Kidney tubule cell (primary cell): ENCODE measurements at places on chromosomes 1 and 21.
A peak's percentile ranks its signal among the peaks of the same experiment; 100 is the strongest.

DNA sequence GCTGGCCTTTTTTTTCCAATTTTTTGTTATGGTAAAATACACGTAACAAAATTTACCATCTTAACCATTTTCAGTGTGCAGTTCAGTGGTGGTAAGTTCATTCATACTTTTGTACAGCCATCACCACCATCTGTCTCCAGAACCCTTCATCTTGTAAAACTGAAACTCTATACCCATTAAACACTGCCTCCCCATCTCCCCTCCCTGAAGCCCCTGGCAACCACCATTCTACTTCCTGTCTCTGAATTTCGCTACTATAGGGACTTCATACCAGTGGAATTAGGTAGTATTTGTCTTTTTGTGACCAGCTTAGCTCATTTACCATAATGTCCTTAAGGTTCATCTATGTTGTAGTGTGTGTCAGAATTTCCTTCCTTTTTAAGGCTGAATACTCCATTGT is 8.7 kb downstream of the PKNOX1 start:
- no peak for DNase-seq

DNA sequence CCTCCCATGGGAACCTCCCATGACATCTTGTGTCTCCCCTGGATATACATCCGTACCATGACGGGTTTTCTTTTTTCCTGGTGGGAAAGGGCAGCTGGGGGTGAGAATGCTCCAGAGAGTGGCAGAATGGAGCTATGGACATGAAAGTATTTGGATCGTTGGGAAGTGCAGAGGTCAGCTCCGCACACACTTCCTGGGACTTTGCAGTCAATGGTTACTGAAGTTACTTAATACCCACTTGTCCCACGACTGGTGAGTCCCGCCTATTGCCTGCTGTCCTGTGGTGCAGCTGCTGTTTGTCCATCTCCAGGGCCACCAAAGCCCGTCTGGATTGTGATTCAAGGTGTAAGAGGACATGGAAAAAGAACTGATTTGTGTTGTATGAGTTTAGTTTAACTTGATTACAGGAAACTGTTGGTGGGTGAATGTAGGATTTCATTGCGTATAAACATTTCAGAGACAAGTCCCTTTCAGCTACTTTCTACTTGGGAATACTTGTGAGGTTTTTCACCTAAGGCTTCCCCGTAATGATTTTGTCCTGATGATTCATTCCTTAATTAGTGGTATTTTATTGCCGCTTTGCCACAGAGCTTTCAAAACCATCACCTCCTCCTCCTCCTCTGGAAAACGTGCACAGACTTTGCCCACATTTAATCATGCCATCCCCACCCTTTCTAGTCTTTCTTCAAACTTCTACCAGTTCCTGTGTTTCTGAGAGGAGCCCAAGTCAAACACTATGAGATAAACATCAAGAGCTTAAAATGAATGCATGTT is 308.8 kb downstream of the KIF26B start:
- no peak for DNase-seq

- DNase-seq, result peak; percentile 24
These were observed 57.6 kb upstream of the GNG12 start for GRCh38 chr1:67890857-67891256.

- no peak for DNase-seq
These were observed 28.8 kb downstream of the PLEKHO1 start for GRCh38 chr1:150178548-150178947.

- DNase-seq, result no peak
These were observed 14.1 kb downstream of the INTS3 start for GRCh38 chr1:153741986-153742385.

DNA sequence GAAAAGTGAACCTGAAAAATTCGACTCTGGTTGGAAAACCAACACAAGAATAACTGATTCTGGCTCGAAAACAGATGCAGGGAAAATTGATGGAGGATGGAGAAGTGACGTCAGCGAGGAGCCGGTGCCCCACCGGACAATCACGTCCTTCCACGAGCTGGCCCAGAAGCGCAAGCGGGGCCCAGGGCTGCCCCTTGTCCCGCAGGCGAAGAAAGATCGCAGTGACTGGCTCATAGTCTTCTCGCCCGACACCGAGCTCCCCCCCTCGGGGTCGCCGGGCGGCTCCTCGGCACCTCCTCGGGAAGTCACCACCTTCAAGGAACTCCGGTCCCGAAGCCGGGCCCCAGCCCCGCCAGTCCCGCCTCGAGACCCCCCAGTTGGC is 1.9 kb downstream of the RUSC1 start:
- peak; percentile 37 for DNase-seq

DNA sequence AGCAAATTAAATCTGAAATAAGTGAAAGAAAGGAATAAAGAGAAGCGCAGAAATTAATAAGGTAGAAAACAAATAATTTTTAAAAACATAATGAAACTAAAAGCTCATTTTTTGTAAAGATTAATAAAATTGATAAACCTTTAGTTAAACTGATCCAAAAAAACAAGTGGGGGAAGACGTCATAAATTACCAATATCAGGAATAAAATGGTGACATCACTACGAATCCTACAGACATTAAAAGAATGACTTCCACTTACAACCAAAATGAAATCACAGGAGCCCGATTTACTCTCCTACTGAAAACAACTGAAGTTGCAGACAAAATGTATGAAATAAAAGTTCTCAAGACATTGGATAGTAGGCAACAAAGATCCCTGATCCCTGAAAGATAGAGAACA is 68.1 kb upstream of the IFFO2 start:
- no peak for DNase-seq

DNA sequence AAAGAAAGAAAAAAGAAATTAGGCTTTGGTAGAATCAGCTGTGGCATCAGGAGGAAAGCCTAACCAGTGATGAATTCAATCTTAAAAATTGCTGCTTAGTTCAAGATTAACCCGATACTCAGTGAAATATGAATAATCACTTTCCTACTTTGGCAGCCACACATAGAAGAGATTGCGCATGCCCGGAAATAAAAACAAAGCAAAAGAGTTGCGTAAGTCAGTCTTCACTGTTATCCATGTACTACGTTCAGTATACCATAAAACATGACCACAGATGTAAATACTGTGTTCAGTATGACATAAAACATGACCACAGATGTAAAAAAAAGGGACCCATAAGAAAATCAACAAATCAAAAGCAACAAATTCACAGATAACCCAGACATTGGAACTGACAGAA is 19.2 kb downstream of the CD1D start:
- no peak for DNase-seq

DNA sequence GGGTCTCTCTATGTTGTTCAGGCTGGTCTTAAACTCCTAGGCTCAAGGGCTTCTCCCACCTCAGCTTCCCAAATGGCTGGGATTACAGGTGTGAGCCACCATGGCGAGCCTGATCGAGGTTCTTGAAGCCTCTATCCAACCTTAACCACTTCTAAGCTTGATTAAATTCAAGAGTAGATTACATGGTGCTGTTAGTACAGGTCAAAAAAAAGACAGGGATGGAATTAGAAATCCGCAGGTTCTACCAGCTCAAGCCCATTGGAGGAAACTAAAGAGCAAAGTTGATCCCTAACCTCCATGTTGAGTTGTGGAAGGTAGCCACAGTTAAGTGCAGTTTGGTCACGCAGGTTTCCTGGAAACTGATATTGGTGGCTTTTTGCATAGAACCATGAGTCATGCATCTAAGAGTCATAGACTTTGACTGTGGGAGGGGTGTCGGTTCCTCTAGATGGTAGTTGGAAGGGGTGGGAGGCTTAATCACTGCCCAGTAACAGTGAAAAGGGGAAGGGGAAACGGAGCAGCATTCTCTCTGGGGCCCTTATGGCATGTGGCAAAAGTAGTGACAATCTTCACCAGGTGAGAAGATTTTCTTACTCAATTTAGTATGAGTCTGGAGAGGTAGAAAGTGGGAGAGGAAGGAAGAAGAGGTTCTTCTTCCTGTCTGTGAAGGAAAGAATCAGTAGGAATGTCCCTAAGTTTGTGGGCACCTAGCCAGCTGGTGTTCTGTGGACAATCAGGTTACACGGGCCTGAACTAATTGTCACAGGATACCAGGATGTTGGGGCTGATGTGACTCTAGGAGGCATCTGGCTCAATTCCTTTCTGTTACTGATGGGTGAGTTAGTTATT is 7.0 kb downstream of the CD53 start:
- peak; percentile 55 for DNase-seq

- no peak for DNase-seq
These were observed 272.6 kb downstream of the MATN1 start for GRCh38 chr1:30450818-30451233.

DNA sequence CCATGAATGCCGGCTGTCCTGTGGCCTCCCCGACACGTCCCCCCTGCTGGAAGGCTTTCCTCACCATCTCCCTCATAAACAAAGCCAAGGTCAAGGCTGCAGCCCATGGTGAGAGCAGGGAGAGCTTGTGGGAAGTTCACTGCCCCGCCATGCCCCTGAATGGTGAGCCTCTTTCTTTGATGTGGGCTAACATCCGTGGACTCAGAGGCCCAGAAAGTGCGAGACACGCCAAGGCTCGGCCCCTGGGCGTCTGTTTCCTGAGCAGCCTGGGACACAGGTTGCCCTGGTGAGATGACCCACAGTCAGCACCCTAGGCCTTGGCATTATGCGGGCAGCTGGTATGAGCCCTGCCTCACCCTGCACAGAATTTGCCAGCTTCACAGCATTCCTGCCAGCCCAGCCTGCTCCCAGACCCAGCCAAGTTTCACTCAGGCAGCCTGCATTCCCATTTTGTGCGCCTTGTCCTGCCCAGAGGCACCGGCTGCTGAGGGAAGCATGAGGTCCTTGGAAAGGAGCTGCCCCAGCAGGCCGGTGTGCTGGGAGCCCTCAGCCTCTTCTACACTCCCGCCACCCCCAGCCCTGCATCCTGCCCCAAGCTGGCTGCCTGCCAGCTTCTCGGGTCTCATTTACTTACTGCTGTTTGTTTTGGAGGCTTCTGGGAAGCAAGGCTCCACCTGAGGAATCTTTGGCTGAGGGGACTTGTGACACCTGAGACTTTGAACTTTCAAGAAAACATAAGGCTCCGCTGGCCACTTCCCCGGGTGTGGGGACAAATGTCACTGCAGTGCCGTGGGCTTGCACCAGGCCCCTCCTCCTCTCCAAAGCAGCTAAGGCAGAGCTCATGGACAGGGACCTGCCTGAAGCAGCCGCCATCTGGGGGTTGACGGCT is 31.9 kb downstream of the NEK2 start:
- peak; percentile 76 for DNase-seq

GRCh38 chr1:231541842-231542241 is 13.4 kb downstream of the TSNAX start:
- DNase-seq, result no peak

GRCh38 chr1:192598589-192598988 is 23.0 kb downstream of the RGS1 start:
- DNase-seq, result no peak

DNA sequence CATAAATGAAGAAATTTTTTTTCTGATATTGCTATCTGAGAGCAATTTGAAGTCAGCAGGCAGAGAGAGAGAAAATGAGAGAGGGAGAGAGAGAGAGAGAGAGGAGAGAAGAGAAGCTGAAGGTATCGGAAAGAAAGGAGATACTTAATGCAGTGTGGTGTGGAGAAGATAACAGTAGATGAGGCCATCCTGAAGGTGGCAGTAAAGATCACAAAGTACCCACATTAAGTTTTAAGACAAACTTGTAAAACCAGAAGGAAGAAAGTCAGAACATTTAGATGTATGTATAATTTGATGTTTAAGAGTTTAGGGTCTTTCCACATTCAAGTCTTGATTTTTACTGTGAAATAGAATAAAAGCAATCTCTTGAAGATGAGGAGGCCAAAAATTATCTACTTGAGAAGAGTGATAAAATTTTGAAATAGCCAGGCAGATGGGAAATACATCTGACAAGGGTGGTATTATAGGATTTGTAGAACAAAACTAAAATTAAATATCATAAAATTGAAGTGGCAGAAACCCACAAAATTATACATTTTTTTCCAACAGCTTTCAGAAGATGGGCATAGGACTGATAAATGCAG is 1753.4 kb downstream of the MRPL39 start:
- DNase-seq, result peak; percentile 2

DNA sequence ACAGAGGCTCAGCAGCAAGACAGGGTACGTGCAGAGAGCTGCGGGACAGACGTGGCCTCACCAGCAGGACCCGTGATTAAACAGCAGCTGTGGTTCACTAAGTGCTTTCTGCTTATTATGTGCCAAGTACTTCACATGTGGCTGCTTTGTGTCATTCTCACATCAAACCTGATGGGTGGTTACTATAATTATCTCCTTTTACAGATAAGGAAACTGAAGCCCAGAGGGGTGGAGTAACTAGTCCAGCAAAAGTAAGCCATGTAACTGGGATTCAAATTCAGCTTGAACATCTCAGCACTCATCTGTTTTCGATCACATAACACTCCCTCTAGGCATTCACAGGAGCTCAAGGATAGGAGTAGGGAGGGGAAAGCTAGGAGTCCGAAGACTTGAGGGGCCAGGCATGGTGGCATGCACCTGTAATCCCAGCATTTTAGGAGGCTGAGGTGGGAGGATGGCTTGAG is 50.8 kb upstream of the CLIC4 start:
- no peak for DNase-seq

- no peak for DNase-seq
These were observed 19.4 kb downstream of the LDLRAD2 start for GRCh38 chr1:21831454-21831970.

- DNase-seq, result no peak
These were observed 84.9 kb downstream of the C1orf21 start for GRCh38 chr1:184471686-184472085.

DNA sequence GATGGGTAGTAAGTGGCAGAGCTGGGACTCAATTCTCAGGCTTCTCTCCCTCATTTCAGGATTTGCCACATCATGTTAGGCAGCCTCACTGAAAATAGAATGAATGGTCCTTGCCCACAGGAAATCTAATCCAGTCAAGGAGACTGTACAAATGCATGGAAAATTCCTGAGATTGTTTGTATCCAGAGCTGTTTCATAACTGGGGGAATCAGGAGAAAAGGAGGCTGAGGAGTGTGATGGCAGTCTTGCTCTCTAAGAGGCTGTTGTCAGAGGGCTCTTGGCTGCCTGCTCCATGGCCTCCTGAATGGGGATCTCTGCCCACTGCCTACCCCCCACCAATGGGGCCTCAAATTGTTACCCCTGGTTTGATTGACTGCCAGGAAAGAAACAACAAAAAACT is 141.9 kb upstream of the TNR start:
- DNase-seq, result no peak

DNA sequence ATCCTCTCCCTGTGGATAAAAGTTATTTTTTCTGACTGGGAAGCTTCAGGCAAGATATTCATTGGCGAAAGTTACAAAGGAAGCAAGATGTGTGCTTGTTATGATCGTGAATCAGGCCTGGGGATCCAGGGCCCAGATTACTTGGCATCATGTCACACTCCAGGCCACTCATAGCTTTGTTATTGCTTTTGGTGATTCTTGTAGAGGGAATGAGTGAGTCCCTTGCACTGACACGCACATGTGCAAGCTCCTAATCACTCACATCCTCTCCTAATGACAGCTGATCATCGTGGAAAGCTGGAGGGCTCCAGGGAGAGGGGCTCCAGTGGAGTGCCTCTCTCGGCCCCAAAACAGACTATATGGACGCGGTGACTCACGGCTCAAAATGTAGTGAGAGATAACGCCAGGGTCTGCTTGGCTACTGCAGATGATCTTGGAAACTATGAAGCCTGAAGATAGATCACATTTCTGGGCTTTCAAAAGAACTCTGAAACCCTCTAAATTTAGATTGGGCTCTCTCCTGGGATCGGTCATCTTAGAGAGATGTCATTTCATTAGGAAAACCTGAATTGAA is 481.1 kb upstream of the USP24 start:
- peak; percentile 37 for DNase-seq

GRCh38 chr1:22075718-22076117 is 23.2 kb downstream of the CDC42 start:
- no peak for DNase-seq
